GM23248 (cell line): ENCODE measurements at places on chromosomes 1 and 21.
A peak's percentile ranks its signal among the peaks of the same experiment; 100 is the strongest.

DNA sequence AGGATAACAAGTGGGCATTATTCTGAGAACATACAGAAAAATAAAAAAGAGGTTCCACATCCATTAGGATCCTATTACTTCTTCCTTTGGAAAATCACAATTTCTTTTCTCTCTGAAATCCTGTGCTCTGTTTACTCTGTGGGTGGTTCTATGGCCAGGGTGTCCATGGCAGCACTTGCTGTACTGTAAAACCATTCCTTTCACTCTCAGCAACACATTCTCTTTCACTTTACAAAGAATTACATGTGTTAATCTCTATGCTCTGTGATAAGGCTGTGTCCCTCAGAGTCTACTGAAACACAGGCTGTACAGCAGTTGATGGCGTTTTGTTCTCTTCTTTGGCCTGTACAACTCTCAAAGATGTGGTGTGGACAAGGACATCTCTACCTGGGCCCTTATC lies 524.1 kb downstream of the PTBP2 start:
- DNase-seq = peak; percentile 4

GRCh38 chr1:151837197-151837596 lies 2.4 kb downstream of the C2CD4D start:
- no peak for DNase-seq

DNA sequence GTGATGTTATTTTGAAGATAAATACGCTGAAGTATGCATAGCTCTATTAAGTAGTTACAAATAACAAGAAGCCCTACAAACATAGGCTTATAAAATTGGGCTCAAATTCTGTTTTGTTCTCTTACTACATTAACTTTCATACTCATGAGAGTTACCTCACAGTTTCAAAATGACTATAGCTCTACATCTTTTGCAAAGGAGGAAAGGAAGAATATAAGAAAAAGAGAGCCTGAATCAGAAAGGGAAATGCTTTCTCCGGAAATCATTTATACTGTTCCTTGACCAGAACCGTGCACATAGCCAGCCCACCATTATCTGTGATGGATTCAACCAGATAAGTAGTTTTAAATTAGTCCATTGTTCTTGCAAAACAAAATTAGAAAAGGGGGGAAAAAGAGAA lies 1252.1 kb downstream of the NCAM2 start:
- DNase-seq = no peak

DNA sequence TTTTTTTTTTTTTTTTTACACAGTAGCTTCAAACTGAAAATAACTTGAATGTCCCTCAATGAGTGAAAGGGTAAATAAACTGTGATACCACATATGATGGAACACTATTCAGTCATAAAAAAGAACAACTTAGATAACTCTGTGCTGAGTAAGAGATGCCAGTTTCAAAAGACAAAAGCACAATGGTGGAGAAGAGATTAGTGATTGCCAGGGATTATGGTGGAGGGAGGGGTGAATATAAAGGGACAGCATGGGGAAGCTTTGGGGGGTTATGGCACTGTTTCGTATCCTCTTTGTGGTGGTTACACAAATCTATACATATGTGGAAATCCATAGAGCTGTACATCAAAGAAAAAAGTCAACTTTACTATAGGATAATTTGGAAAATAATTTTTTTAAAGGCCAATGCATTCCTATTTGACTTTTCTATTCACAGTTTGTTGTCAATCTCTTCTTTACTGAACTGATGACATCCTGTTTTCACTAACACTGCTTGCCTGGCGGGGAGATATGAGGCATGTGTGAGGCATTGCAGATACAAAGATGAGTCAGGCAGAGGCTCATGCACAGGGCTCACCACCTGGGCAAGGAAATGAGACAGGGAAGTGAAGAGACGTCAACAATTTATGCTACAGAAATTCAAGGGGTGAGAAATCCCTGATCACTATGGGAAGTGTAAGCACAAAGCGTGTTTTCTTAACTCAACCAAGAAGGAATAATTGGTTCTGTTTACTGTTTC lies 302.7 kb downstream of the DUSP10 start:
- DNase-seq = peak; percentile 93

- DNase-seq = peak; percentile 30
Measured at GRCh38 chr1:232998646-232999045, 48.2 kb downstream of the NTPCR start.

- DNase-seq = no peak
Measured at GRCh38 chr1:185490924-185491323, 173.9 kb upstream of the IVNS1ABP start.

GRCh38 chr1:23793018-23793781 lies 2.3 kb downstream of the LYPLA2 start:
- DNase-seq = peak; percentile 78

DNA sequence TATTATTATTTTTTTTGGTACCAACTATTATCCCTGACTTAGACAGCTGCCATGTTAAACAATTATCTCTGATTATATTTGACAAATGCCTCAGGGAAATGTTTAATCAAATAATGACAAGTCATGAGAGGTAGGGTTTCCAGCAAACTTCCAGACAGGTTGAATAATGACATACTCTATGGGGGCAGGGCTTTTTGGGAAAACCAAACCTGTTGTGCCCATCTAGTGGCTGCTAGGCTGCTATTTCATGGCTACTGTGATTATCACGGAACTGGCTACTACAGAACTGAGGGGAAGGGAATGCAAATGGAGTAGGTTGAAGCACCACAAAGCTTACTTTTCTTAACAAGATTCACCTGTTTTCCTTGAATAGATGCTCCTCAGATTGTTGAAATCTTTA lies 77.6 kb downstream of the DUSP10 start:
- no peak for DNase-seq

DNA sequence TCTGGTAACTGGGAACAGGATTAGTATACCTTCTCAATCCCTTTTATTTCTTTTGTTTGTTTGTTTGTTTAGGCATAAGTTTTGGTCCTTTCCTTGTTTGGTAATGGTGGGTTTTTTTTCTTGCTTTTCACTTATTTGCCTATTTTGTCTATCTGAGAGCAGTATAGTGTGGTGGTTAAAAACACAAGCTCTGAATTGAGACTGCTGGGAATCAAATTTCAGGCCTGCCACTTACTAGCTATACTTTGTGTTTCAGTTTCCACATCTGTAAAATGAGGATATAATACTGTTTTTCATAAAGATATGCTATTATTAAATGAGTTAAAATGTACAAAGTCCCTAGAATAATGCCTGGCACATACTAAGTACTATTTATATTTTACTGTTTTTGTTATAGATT lies 81.6 kb upstream of the IVNS1ABP start:
- no peak for DNase-seq

GRCh38 chr1:87478231-87478630 lies 149.6 kb downstream of the LMO4 start:
- peak; percentile 38 for DNase-seq

- DNase-seq = peak; percentile 85
Measured at GRCh38 chr1:223331929-223332328, 32.0 kb downstream of the SUSD4 start.

- DNase-seq = peak; percentile 98
Measured at GRCh38 chr1:117093091-117093534, 28.4 kb downstream of the TRIM45 start.

GRCh38 chr1:228205526-228206436 lies 2.1 kb upstream of the OBSCN start:
- no peak for DNase-seq

- peak; percentile 71 for DNase-seq
Measured at GRCh38 chr21:39319814-39320332, 6.4 kb upstream of the BRWD1 start.

GRCh38 chr1:87926921-87927320 lies 598.2 kb downstream of the LMO4 start:
- no peak for DNase-seq

DNA sequence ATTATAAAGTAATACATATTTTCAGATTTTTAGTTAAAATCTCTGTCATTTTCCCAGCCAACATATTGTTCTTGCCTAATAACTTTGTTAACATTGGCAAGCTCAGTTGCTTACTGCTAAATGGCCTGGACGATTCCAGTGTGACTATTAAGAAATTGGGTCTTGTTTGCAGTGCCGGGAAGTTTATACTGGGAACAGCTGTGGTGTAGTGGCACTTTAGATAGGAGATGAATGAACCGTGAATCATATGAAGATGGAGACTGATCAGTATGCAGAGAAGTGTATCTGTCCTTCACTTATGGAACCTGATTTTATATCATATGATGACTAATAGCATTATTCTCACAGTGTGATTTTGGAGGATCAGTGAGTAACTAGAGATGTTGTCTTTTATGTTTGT lies 3.3 kb downstream of the CHRM3 start:
- DNase-seq = no peak

- peak; percentile 42 for DNase-seq
Measured at GRCh38 chr1:245084551-245084950, 70.2 kb upstream of the KIF26B start.

DNA sequence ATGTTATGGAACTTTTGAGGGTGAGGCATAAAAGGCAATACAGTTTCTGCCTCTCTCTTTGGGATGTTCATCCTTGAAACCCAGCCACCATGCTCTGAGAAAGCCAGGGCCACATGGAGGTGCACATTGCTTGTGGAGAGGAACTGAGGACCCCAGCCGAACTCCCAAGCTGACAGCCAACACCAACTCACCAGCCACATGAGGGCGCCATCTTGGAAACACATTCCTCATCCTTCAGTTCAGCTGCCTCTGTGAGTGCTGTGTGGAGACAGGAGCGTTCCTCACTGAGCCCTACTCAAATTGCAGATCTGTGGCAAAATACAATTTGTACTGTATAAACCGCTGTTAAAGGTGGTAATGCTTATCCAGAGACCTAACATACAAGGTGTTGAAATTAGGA lies 137.5 kb downstream of the GABPA start:
- DNase-seq = no peak

GRCh38 chr1:172940174-172940855 lies 110.4 kb downstream of the TNFSF18 start:
- DNase-seq = no peak

DNA sequence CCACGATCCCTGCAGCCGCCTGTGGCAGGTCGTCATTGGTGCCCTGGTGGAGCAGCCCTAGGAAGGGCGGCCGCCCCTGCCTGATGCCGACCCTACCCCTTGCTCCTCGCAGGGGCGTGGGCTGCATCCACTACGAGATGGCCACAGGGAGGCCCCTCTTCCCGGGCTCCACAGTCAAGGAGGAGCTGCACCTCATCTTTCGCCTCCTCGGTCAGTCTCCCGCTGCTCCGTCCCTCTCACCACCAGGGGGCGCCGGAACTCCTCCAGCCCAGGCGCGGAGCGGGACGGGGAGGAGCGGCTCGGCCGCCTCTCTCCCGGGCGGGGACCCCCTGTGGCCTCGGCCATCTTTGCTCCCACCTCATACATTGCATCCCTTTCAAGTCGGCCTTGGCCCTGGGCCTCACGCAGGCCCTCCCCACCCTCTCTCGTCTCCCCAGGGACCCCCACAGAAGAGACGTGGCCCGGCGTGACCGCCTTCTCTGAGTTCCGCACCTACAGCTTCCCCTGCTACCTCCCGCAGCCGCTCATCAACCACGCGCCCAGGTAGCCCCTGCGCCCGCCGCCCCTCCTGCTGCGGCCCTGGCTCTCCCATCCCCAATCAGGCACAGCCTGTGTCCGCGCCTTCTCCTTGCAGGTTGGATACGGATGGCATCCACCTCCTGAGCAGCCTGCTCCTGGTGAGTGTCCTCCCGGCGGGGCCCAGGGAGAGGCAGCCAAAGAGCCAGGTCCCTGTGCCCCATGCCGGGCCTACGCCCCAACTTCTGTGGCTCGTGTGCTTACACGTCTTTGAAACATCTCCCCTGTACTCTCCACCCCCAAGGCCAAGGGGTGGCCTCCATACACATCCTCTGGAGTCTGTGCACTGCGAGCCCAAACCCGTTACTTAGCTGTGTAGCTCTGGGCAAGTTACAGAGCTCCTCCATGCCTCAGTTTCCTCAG lies 24.7 kb downstream of the CDK18 start:
- peak; percentile 85 for DNase-seq

DNA sequence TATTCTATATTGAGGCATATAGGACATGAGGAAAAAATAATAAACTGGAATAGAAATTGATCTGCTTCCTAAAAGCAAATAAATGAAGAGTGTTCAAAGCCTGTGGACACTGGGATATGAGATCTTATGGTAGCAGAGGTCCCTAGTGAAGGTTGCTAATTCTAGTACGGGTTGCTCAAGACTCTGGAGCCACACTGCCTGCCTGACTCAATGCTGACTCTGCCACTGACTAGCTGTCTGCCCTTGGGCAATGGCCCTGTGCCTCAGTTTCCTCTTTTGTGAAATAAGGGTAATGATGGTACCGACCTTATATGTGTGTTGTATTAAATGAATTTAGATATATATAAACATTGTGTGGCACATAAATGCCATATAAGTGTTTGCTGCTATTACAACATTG lies 59.0 kb upstream of the C1orf53 start:
- peak; percentile 39 for DNase-seq

GRCh38 chr1:244207935-244208244 lies 156.8 kb downstream of the ZBTB18 start:
- peak; percentile 19 for DNase-seq

- peak; percentile 85 for DNase-seq
Measured at GRCh38 chr1:207848234-207848633, 62.7 kb downstream of the CD34 start.

- DNase-seq = peak; percentile 90
Measured at GRCh38 chr1:212665241-212666115, 34.2 kb downstream of the BATF3 start.

- DNase-seq = peak; percentile 50
Measured at GRCh38 chr1:160342526-160342925, 524 bp downstream of the COPA start.

DNA sequence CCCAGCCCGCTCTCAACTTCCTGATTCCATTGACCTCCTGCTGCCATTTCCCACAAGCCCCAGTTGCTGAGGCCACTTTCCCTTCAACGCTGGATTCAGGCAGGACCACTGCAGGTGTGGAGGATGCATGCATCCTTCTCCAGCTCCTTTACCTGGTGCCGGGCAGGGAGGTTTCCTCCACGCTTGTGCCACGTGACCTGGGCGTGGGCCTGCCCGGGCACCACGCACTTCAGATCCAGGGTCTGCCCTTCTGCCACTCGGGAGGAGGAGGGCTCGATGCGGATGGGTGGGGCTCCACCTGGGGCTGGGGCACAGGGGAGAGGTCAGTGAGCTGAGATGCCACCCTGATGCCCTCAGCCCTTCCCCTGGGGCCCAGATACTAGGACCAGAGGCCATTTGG lies 31.9 kb downstream of the LDLRAD2 start:
- no peak for DNase-seq

DNA sequence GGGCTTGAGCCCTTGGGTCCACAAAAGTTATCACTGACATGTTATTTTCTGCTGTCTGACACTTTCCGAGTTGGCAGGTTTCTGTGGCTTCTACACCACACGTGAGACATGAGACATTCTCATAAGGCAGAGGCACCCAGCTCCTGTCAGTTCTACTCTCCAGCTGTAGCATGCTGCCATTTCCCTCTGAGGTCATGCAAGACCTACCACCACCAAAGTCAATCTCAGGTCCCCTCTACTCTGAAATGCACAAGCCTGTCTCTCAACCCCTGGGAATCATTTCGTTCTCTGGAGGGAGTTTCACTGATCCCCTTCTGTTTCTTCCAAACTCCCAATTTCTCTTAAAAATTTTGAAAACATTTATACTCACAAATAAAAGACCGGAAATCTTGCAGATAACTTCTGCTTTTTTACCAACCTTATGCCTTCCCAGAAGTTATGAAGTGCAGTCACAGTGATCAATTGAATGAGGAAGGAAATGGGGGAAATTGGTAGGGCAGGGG lies 39.5 kb upstream of the CR2 start:
- no peak for DNase-seq
